ENCODE measurements at places on chromosomes 7 and 10.

- ATAC-seq, result peak; percentile 85
Measured at GRCh38 chr10:103739039-103739764, 116.2 kb downstream of the SH3PXD2A start.

GRCh38 chr7:67777119-67777518 is 780.5 kb downstream of the TYW1 start:
- no peak for ATAC-seq

GRCh38 chr10:94281654-94282053 is 81.1 kb downstream of the NOC3L start:
- no peak for ATAC-seq

DNA sequence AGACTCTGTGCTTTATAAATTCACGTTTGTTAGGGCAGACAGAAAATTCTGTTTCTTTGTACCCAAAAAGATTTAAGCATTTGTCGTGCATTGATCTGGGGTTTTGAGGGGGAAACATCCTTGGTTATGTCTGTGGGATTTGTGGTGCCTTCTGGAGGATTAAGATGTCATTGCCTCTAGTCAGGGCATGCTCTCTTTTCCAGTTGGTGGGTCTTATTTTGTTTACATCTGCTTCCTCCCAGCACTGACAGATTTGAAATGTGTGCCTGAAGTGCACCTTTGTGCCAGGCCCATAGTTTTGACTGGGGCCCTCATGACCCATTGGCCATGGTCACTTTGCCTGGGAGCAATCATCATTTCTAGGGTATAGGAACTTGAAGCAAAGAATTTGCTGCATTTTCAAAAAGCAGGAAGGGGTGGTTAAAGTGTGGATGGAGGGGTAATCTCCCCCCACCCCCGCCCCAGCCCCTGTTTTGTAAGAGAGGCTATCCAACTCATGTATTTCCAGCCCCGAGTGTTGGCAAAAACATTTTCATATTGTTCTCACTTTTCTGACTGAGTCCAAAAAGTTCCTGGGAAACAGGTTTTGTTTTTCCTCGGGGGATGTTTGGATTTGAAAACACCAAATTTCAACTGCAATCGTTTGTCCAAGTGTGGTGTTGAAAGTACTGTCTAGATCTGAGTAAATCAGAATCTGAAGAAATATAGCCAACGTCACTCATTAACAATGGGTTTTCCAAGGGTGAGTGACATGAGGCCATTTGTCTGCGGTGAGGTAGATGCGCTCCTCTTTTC is 388.2 kb upstream of the GALNT17 start:
- ATAC-seq, result peak; percentile 25

- ATAC-seq, result no peak
Measured at GRCh38 chr10:44990302-44990655, 10.4 kb upstream of the ZNF22 start.

DNA sequence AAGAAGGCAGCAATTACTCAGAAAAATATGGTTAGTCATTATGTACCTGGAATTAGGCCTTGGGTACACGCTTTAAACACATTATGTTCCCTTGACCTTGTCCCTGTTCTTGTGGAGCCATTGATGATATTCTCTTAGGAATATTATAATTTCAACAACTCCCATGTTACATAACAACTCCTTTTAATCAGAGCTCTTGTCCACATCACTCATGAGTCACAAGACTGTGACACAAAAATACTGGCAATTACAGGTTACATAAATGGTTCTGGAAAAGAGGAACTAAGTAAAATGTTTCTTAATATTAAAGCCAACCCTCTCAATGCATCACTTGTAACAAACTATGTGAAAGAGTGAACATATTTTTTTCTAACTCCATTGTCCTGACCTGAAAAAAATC is 143.8 kb upstream of the PCLO start:
- ATAC-seq, result peak; percentile 61

- peak; percentile 84 for ATAC-seq
Measured at GRCh38 chr7:23546897-23547572, 15.3 kb upstream of the TRA2A start.

DNA sequence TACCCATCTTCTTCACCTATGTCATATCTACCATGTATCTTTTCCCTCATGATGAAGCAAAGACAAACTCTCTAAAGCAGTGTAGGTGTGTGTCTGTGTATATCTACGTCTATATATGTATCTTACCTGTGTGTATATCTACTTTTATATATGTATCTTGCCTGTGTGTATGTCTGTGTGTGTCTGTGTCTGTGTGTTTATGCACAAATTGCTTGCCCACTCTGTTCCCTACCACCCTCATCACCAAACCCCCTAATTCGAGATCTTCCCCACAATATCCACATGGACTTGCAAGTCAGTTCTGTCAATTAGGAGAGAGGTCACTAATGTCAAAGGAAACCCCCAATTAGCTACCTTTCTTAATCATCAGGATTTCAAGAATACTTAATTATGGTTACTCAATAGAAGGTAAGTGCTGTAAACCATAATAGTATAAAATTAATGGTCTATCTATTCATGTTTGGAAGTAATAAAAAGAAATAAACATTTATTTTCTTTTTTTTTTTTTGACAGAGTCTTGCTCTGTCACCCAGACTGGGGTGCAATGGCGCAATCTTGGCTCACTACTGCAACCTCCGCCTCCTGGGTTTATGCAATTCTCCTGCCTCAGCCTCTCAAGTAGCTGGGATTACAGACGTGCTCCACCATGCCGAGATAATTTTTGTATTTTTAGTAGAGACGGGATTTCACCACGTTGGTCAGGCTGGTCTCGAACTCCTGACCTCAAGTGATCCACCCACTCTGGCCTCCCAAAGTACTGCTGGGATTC is 43.6 kb downstream of the ANKRD61 start:
- no peak for ATAC-seq

DNA sequence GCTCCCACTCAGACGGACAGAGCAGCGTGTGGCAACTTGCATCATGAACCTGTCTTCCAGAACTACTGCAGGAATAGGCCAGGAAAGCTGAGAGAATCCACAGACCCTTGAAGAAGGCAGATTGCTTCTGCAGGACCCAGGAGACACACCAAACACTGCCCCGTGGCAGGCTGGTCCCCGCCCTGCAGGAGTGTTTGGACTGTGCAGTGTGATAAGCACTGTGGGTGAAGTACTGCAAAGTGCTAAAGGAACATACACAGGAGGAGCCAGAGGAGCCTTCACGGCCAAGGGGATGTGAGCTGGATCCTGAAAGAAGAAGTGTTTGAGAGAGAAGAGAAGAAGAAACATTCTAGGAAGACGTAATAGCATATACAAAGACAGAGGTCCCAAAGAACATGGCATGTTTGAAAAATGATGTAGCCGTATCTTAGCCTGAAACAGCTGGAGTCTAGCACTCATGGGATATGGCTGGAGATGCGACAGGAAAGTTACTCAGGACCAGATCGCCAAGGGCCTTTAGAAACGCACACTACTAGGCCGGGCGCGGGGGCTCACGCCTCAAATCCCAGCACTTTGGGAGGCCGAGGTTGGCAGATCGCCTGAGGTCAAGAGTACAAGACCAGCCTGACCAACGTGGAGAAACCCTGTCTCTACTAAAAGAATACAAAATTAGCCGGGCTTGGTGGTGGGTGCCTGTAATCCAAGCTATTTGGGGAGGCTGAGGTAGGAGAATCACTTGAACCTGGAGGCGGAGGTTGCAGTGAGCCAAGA is 96.9 kb upstream of the RHEB start:
- no peak for ATAC-seq

DNA sequence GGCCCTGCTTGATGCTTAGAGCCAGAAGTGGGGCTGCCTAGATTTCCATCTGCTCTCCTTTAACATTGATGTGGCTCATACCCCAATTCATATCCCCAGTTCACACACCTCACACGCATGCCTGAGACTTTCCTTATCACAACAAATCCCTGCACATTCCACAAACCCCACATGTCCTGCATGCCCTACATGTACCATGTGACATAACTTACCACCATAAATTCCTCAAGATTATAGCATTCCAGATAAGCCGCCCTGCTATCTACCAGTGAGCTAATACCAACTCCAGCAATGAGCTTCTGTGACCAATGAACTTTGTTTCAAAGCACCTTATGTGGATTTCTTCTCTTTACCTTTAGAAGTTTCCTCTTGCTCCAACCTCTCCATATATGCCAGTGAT is 104.7 kb upstream of the RAB11FIP2 start:
- no peak for ATAC-seq

DNA sequence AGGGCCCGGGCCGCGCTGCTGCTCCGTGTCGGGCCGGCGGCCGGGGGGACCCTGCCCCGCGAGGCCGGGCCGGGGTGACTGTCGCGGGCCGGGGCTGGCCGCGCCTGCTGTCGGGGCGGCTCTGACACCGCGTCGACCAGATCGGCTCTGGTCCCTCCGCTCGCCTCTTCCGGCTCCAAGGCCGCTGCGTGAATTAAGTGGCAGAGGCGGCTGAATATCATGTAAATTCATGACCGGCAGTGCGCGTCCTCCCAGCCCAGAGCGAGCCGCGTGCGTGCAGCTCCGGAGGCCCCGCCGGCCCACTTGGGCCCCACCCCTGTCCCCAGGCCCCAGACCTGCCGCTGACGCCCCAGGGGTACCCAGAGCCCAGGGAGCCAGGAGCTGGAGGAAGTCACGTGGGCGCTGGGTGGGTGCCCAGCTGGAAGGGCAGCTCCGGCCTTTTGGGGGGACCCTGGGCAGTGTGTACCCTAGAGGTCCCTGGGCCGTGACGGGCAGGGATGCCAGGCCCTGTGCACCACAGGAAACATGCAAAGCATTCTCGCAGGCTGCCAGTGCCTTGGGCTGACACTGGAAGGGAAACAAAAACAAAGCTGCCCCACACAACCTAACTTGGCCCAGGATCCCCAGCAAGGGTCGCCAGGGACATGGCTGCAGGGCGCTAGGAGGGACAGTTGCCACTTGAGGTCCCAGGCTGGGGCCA is 584.0 kb upstream of the MKI67 start:
- ATAC-seq, result no peak

- ATAC-seq, result no peak
Measured at GRCh38 chr7:107846324-107846723, 43.3 kb upstream of the SLC26A3 start.

DNA sequence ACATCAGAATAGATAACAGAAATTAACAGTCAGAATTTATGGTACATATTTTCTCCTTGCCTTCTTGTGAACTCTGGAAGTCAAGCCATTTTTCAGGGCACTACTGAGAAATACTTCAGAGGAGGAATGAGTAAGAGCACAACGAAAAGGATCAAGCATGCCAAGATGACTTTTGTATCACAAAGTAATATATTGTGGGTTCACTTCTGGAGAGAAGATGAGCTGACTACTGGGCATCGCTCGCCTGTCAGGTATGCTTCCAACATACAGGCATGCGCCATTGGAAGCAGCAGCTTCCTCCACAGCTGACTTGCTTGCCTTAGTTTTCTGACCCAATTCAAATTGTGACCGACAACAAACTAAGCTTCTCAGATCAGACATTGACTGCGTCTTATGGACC is 137.3 kb downstream of the VTI1A start:
- no peak for ATAC-seq

- ATAC-seq, result no peak
Measured at GRCh38 chr10:98299341-98299740, 31.3 kb upstream of the LOXL4 start.

GRCh38 chr7:115679976-115680375 is 350.6 kb downstream of the TFEC start:
- ATAC-seq, result no peak

- ATAC-seq, result no peak
Measured at GRCh38 chr10:33455029-33455428, 120.6 kb upstream of the NRP1 start.

DNA sequence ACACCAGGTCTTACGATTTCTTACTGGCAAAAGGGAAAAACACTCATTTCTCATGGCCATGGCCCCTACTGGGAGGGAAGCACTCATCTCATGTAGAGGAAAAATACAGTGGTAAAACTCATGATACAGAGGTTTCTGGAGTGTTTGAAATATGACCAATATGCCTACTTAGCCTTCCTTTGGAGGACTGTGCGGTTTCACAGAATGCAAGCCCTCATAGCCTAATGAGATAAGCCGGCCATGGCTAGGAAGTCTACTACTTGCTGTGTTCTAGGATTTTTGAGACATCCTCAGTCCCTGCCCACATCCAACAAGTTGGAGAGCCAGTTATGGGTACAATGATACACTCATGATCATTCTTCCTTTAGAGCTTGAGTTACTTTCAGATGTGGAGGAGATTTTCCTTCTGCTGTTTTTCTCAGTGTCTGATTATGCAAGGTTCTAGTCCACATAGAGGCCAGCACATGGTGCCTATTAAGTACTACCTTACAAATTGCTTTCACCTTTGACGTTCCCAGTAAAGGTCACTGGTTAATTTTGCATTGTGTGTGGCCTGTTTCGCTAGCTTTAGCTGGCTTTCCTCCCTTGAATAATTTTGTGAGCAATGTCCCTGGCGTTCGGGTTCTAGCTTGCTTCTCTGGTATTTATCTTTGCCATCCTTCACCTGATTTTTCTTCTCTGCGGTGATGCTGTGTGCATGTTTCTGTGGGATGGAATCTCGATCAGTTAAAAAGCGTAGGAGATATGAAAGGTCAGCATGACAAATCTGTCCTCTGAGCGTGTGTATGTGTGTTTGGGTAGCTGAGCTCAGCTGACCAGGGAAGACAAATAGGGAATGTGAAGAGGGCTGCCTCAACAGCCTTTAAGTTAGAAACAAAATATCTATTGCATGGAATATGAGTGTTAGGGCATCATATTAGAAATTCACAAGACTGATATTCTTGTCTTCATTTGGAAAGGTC is 295.4 kb downstream of the LRMDA start:
- ATAC-seq, result no peak

DNA sequence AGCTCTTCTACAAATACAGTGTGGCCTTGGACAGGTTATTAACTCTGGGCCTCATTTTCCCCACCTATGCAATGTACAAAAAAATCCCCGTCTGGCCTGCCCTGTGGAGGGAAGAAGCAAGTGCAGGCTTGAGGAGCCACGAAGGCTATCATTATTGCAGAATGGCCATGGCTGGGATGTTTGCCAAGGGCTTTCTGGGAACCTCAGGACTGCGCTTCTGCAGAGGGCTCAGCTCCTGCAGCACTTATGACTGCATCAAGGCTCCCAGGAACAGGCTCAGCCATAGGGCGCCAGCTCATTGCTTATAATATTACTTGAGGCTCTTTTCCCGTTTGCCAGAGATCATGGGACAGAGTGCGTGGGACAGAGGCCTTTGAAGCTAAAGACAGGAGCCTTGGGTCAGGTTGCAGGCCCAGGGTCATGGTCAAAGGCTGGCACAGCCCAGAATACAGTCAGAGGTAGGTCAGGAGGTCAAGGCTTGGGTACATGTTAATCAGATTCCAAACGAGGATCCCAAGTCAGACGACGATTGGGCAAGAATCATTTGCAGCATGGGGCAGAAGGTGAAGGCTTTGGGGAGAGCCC is 20.6 kb upstream of the C10orf105 start:
- ATAC-seq, result no peak

DNA sequence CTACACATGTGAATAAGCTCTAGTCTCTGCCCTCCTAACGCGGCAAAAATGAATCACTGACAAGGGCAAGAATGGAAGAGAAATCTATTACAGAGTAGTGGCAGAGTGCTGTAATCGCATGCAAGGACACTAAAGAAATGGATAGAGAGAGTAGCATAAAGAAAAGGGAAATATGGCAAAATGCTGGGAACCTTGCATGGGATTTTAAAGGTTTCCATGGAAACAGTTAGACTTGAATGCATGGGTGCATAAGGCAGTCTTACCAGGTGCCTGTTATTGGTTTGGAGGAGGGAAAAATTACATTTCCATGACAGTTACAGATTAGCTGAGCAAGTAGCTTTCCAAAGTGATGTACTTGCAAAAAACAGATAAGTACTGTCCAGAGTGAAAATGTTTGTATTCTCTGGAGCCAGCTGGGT is 233.4 kb downstream of the PTN start:
- no peak for ATAC-seq
